ENCODE measurements at places on chromosomes 1 and 21.

- DNase-seq, result no peak
These were observed 45.0 kb downstream of the MIS18A start for GRCh38 chr21:32233722-32234301.

DNA sequence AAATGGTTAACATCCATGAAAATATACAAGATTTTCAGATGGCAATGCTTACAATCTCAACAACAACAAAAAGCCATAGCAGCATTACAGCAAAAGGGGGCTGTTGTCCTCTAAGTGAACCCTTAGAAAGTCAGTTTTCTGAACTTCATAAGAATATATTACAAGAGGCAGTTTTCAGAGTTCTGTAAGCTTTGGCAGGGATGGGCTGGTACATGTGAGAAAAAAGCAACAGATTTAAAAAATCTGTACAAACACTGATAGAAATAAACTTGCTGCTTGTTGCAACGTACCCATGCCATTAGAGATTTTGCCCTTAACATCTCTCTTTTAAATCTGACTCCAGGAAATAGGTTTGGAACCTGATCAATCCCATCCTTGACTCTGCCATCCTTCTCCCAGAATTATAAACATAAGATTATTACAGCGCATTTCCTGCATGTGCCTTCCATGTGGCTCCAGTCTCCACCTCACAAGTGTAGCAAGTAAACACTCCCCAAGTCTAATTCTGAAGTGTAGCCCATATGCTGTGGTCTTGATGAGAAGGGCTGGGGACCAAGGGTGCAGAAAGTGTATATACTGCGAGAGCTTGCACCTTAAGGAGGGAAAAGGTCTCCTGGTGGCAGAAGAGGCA lies 101.4 kb upstream of the TSPAN2 start:
- DNase-seq, result no peak

- DNase-seq, result peak; percentile 83
These were observed at the start of gene GREM2 for GRCh38 chr1:240611619-240612480. Gene GREM2 (minus strand): TSS chr1:240612155. CDS start chr1:240493475, 118,680 bp downstream.

GRCh38 chr1:58005212-58005611 lies 541.3 kb downstream of the OMA1 start:
- DNase-seq, result no peak

DNA sequence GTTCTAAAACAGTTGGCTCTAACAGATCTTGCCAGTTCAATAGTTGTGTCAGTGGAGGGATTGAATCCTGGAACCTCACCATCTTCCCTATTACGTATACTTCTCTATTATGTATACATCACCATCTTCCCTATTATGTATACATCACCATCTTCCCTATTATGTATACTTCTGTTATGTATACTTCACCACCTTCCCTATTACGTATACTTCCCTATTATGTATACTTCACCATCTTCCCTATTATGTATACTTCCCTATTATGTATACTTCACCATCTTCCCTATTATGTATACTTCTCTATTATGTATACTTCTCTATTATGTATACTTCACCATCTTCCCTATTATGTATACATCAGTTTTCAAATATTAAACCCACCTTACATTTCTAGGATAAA lies 34.4 kb upstream of the HP1BP3 start:
- no peak for DNase-seq

DNA sequence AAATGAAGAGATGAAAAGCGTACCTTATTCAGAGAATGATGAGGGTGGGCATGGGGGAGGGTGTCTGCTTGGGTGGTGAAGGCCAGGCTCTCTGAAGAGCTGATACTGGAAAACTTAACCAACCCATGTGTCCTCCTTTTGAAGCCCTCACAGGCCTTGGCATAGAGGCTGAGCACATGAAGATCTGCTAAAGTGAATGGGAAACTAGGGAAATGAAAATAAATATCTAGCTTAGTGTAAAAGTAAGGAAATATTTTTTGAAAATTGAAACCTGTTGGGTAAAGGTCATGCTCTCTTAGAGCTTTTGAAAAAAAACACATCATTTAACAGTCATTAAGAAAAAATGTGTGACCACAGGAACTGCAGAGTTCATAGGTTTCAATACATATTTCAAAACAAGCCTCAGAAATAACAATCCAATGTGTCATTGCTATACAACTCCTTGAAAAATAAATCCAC lies 40.5 kb upstream of the RALGPS2 start:
- no peak for DNase-seq

DNA sequence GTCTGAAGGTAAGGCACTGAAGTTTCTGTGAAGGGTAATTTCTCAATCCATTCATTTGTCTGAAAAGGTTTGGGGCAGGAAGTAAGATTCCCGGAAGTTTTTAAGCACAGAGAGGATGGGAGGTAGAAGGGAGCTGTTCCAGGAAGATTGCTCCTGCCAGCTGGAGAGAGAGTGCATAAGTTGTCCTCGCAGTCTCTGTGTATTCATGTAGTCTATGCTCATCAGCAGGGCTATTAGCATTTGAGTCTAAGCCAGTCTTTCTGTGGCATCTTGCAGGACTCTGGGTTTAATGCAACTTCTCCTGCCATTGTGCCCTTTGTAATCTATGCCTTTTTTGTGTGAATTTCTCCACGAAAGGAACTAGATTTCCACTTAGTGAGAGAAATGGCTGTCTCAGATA lies 140.8 kb upstream of the FGGY start:
- no peak for DNase-seq

GRCh38 chr1:86641318-86641717 lies 63.1 kb upstream of the SH3GLB1 start:
- DNase-seq, result no peak

Data from GOT3 (cell line).